WTC11 (cell line): ENCODE measurements at places on chromosomes 2 and 18.

DNA sequence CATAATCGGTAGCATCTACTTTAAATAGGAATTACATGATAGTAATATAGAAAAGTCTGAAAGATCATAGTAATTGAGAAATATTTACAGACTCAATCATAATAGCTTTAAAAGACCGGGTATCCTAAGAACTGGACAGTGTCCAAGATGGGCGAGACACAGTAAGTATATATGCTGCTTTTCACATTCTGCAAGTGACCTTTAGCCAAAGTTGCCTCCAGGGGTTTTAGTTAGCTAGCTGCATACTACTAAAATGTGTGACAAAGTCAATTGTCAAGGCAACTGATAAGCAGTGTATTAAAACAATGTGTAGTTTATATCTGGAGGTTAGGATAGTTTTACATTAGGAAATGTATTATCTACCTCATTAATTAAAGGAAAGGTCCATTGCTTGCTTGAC is 24.6 kb downstream of the CD302 start:
- DNase-seq = no peak

GRCh38 chr2:235433860-235434259 is 60.0 kb upstream of the AGAP1 start:
- DNase-seq = no peak

GRCh38 chr2:193222454-193222853 is 1027.7 kb upstream of the TMEFF2 start:
- no peak for DNase-seq

- DNase-seq = no peak
Measured at GRCh38 chr2:230179907-230180306, 39.9 kb downstream of the SP110 start.

DNA sequence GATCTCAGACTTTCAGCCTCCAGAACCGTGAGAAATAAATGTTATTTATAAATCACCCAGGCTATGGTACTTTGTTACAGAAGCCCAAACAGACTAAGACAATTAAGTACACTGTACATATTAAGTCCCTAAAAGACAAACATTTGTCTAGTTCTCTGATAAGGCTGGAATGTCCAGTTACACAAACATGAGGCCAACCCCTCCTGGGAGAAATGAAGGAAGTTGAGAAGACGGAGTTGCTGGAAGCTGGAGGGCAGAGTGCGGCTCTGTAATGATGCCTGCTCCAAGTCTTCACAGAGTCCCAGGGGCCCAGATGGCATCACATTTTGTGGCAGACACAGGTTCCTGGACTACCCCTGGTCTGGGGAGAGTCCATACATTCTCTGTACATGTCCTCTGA is 79.2 kb upstream of the ST8SIA3 start:
- DNase-seq = no peak

DNA sequence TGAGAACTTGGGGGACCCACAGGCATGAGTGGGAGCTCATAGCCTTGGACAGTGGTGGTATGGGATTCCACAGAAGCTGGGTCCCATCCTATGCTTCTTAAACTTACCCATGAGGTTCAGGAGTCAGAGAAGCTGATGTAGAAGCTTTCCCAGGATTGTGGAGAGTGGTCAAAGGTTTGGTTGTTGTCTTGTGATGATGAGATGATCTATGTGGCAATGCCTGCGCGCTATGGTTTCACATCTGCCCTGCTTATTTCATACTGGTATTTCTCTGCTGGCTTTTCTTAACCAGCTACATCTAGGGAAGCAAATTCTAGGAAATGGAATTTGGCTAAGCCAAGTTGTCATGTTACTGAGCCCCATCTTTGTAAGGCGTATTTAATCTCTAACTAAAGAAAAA is 168.6 kb downstream of the ZNF407 start:
- no peak for DNase-seq

DNA sequence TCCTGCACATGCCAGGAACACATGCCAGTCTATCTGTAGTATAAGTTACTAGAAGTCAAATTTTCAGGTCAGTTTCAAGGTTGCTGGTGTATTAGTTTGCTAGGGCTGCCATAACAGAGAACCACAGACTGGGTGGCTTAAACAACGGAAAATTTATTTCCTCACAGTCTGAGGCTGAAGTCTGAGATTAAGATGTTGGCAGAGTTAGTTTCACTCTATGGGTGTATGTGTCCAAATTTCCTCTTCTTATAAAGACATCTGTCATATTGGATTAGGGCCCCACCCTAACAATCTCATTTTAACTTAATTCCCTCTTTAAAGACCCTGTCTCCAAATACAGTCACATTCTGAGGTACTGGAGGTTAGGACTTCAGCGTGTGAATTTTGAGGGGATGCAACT is 26.5 kb downstream of the B3GNT7 start:
- no peak for DNase-seq

GRCh38 chr2:37706334-37707183 is 35.1 kb upstream of the CDC42EP3 start:
- DNase-seq = no peak

DNA sequence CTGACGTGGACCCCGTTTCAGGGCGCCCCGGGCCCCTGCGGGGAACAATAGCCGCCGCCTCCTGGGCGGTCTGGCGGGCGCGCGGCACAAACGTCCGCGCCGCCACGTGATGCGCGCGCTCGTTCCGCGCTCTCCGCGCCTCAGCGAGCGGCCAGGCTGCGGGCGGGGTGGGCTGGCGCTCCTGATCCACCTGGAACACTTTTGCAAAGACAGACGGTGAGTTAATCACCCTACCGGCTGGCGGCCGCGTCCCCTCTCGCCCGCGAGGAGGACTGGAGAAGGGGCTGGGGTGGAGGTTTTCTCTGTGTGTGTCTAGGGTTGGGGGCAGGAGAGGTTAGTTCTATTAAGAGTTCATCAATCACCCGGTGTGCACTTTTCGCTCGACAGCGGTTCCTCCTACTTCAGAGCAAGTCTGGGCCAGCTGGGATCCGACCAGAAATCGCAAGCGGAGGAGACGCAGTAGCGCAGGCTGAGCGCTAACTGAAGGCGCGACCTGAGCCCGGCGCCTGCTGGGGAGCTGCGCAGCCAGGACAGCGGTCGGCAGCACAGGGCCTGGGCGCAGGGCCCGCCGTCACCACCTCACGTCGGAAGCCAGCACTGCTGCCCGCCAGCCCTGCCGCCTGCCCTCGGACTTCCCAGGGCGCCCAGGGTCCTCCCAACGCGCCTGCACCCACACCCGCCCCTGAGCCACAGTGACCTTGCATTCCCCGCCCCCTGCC is 10.3 kb upstream of the HOXD1 start:
- DNase-seq = no peak

- no peak for DNase-seq
Measured at GRCh38 chr2:67828066-67828465, 234.7 kb downstream of the C1D start.

DNA sequence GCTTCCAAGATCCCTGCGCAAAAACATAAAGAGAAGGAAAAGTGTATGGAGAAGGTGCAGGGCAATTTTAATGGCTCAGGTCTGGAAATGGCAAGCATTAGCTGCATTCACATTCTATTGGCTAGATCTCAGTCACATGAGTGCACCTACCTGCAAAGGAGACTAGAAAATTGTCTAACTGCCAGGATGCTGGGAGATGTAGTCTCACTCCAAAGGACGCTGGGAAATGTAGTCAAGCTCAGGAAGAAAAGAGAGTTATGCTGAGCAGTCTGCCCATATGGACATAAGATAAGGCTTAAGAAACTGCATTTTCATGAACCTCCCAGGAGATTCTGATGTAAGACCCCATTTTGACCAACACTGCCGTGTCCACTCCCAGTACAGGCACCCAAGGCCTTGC is 9.5 kb upstream of the KLHL29 start:
- DNase-seq = no peak
